ENCODE measurements at places on chromosomes 13 and 19.

- DNase-seq, result no peak
Observed at GRCh38 chr13:46541210-46541609, 11.8 kb upstream of the LRCH1 start.

DNA sequence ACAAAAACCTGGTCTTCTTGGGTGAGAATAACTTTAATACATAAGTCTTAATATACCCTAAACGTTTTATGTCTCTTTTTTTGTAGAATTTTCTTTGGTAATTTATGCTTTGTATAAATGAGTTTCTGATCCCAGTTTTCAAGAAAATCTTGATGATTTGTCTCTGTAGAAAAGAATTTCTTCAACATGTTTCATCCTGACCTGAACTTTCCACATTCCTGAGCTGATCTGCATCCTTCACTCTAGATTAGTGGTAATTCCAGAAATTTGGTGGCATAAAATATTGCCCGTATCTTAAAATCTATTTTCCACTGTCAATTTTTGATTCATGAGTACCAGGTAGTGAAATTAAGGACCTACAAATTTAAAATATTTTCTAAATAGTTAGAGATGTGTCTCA, 16.3 kb downstream of the ZNF714 start:
- DNase-seq, result no peak

GRCh38 chr13:43058831-43059230, 35.4 kb downstream of the DNAJC15 start:
- no peak for DNase-seq

DNA sequence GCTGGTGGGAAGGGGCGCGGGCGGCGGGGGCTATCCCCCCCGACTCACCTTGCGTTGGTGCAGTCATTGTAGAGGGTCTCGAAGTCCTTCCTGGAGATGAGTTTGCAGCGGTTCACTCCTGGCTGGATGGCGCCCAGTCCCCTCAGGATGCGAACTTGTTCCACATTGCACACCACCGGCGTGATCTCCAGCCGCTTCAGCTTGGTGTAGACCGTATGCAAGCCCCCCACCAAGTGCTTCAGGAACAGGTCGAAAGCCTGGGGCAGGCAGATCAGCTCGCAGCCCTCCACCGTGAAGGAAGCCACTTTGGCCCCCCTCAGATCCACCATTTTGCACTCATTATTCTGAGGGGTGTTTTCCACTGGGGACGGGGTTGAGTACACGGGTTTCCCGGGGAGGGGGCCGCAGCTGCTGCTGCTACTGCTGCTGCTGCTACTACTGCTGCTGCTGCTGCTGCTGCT, 1.1 kb downstream of the DACH1 start:
- no peak for DNase-seq

DNA sequence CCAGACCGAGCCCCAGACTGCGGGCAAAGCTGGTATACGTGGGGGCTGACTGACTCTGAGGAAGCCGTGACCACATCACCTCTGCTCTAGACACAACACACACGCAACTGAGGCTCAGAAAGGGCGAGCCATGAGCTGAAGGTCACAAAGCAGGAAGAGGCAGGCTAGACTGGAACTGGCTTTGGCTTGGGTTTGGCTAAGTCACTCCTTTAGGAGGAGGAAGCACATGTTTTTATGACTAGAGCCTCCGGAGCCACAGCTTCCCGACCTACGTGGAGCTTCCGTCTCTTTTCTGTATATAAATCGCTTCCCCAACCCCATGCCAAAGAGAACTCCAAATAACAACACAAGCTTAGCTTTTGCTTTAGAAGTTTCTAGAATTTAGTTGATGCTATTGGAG, 48.0 kb downstream of the RFX2 start:
- no peak for DNase-seq

DNA sequence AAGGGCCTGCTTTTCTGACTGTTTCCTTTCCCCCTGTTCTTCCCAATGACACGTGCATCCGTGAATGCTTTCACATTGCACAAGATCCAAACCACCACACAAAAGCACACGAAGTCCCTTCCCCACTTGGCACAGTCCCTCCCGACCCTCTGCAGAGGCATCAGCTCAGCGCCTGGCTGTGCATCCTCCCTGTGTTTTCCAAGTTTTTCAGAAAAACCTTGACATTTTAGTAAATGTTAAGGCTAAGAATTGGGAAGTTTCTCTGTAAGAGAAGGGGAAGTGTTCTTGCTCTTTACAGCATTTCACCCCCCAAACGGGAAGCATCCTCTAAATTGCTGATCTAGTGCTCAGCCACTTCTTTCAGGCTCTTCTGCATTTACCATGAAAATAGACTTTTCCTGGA, 94.5 kb upstream of the TM9SF2 start:
- DNase-seq, result no peak

GRCh38 chr19:58277748-58278540, 811 bp upstream of the ZNF8 start:
- DNase-seq, result no peak

DNA sequence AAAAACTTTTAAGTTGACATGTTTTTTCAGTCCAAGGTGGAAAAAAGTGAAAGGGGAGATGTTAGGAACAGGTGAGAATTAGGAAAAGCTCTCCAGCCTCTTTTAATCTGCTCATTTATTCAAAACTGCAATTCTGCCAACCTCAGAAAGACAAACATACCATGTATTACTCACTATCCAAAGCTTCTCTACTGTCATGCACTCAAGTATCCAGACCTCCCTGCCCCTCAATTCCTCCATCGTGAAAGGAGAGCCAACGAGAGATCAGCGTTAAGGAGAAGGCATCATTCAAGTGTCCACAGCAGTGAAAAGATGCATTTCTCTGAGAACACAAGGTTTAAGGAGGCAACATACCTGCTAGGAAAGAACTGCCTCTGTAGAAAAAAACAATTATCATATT, 24.5 kb downstream of the DIAPH3 start:
- no peak for DNase-seq

DNA sequence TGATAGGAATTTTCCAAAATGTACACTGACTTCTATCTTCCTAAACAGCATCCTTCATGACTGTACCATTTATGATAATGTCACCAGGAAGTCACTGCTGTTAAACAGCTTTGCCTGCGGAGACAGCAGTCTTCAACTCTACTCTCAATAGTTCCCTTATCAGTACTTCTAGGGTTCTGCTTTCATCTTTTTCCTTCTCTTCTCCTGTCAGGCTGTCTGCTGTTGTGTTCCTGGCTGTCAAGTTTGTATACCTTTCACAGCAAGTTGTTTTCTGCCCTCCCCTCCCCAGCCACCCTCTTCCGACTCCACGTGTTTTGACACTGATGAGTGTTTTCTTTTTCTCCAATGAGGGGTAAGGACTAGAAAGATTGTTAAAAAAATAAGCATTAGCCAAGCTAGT, 2.2 kb downstream of the UPF3A start:
- DNase-seq, result no peak

DNA sequence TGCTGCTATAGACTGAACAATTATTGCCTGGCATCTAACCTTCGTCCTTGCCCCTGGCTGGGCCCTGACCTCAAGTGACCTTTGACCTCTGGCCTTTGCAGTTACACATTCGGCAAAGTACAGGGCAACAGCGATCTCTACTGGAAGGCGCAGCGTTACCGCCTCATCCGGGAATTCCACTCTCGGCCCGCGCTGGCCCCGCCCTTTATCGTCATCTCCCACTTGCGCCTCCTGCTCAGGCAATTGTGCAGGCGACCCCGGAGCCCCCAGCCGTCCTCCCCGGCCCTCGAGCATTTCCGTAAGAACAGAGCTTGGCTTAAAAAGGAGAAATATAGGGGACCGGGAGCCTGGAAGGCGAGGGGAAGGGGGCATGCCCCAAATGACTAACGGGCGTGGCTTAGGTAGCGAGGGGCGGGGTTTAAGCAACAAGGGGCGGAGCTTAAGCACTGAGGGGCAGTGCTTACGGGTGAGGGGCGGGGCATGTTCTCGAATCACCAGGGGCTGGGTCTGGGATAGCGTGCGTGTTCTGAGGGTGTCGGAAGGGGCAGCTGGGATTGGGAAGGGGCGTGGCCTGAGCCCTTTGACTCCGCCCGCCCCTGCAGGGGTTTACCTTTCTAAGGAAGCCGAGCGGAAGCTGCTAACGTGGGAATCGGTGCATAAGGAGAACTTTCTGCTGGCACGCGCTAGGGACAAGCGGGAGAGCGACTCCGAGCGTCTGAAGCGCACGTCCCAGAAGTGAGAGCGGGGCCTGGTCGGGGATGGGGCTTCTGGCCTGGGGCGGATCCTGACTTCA, 52.7 kb downstream of the TRPM4 start:
- DNase-seq, result no peak

GRCh38 chr19:57788114-57788692, 18.7 kb downstream of the ZNF586 start:
- no peak for DNase-seq

DNA sequence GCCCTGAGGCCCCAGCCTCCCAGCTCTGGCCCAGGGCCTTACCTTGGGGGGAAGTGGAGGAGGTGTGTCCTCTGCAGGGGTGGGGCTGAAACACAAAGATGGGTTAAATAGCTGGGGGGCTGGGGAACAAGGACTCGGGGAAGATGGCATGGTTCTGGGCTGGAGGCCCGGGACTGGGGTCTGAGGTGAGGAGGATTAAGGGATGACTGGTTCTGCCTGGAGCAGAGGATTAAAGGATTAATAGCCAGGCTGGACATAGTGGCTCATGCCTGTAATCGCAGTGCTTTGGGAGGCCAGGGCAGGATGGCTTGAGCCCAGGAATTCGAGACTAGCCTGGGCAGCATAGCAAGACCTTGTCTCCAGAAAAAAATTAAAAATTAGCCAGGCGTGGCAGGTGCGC, 11.6 kb downstream of the MAP4K1 start:
- no peak for DNase-seq

- no peak for DNase-seq
Observed at GRCh38 chr19:40962460-40962961, 28.6 kb upstream of the CYP2B6 start.

DNA sequence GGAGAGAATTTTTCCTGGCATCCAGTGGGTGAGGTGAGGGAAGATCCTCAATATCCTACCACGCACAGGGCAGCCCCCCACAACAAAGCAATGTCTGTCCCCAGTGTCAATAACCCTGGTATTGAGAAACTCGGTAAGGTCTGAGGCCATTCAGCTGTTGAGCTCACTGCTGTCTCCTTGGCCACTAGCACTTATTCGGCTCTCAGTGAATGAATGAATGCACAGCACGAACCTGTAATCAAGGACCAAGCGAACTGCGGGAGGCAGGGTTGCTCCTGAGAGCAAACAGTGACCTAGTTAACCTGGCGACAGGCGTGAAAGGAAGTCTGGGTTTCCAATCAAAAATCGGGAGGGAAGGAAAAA, 640 bp downstream of the ZSCAN5A start:
- no peak for DNase-seq

GRCh38 chr13:109154966-109155761, 525.8 kb downstream of the MYO16 start:
- DNase-seq, result no peak

GRCh38 chr13:113620036-113620796, 35.7 kb downstream of the TFDP1 start:
- no peak for DNase-seq

DNA sequence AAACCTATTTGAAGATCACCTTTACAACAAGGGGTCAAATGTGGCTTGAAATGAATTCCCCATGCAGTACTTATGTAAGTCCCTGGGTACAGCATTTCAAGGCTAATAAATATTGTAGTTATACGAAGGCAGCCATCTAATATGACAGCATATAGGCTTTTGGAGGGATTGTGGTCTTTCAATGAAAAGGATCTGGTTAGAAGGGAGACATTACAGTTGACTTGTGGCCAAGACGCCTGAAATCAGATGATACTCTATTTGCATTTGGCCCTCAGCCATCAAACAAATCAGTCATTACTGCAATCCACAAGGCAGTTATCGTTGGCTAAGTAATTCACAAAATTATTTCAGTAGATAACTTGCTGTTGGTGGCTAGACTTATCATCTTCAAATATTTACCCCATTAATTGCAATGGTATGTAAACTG, 242.7 kb downstream of the DCLK1 start:
- DNase-seq, result no peak

DNA sequence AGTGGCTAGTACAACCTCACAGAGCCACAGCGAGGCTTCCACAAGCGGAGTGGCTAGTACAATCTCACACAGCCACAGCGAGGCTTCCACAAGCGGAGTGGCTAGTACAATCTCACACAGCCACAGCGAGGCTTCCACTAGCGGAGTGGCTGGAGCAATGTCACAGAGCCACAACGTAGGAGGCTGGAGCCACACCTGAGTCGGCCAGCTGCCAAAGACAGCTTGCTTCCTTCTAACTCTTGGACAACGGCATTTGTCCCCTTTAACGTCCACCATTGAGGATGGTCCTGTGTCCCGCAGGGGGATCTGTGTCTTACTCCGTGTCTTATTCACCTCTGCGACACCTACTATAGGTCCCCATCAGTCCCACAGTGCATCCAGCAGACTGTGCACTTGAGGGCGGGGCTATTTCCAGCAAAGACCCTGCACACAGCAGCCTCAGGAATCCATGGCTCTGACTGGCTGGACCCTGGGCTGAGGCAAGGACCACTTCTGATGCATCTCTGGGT, 3.7 kb downstream of the ZNF787 start:
- no peak for DNase-seq

GRCh38 chr19:57382806-57383488, 6.7 kb upstream of the ZNF548 start:
- DNase-seq, result no peak

DNA sequence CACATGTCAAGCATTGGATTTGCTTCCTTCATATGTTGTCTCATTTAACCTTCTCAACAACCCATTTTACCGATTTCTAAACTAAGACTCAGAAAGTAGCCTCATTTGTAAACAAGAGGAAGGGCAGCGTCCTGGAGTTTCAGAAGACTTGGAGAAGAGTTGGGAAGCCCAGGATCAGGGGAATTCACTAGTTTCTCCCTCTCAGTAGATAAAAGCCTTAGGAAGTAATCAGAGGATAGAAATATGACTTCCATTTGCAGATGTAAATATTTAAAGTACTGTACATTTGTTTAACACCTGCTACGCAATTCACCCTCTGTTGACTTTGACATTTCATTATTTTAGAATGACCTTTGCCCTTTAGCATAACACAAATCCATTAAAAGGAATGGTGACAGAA, 216.4 kb downstream of the DCT start:
- no peak for DNase-seq

- DNase-seq, result no peak
Observed at GRCh38 chr19:41734156-41734555, 21.2 kb upstream of the CEACAM6 start.

GRCh38 chr13:39148513-39148961, 110.3 kb downstream of the NHLRC3 start:
- DNase-seq, result no peak

GRCh38 chr13:101258071-101258470, 158.2 kb downstream of the NALCN start:
- DNase-seq, result no peak

- no peak for DNase-seq
Observed at GRCh38 chr19:18610556-18611326, 1.9 kb upstream of the TMEM59L start.

DNA sequence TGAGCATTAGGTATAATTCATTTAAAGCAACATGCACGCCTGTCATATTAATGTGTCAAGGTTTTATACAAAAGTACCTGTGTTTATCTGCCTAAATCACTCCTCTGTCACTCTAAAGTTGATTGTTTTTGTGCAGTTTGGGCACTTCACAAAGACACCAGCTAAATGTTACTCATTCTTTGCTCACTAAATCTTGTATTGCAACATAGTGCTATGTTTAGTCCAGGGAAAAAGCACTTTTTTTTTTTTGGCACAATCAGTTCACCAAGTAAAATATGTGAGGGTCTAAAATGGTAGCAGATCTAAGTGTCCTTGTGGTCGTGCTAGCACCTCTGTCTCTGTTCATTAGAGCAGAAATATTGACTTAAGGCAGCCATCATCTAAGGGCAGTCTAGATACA, 2526.7 kb upstream of the PCDH20 start:
- no peak for DNase-seq
